ENCODE measurements at places on chromosomes 3 and 15. TPM values are rescaled to one million over a fixed set of nuclear protein-coding genes. Genes with fewer than 3 reads are reported as not detected.

Gene GMNC
- polyA plus RNA-seq = 6.7 TPM

Gene ACP3
- not detected for polyA plus RNA-seq

Gene OXTR
- polyA plus RNA-seq = 3.7 TPM

Gene TGFBR2
- polyA plus RNA-seq = 1.2 TPM

Gene ITPKA
- 44.5 TPM for polyA plus RNA-seq

Gene RETNLB
- polyA plus RNA-seq = not detected

Gene CYP8B1
- not detected for polyA plus RNA-seq

Gene NEIL1
- polyA plus RNA-seq = 6.4 TPM

Gene PPARG
- polyA plus RNA-seq = not detected

Gene RBP2
- polyA plus RNA-seq = not detected

Gene IQCB1
- 19.2 TPM for polyA plus RNA-seq

Gene SMCO1
- polyA plus RNA-seq = 1.5 TPM

Gene P3H2
- 2.3 TPM for polyA plus RNA-seq

Gene AGTR1
- polyA plus RNA-seq = 6.6 TPM

Gene ATP13A3
- 49.6 TPM for polyA plus RNA-seq

Gene TMC3
- polyA plus RNA-seq = not detected

Gene IQCF5
- polyA plus RNA-seq = not detected

Gene FBXO40
- 0.84 TPM for polyA plus RNA-seq

Gene TMEM207
- polyA plus RNA-seq = not detected

Gene PPIB
- polyA plus RNA-seq = 379 TPM

Gene ZNF774
- polyA plus RNA-seq = 2.7 TPM

Gene TBL1XR1
- polyA plus RNA-seq = 70.0 TPM

Gene LHFPL4
- polyA plus RNA-seq = 6.4 TPM

Gene NPAP1
- polyA plus RNA-seq = 0.47 TPM

Gene SLC28A1
- polyA plus RNA-seq = not detected

Gene CLDN18
- not detected for polyA plus RNA-seq

Gene HMG20A
- polyA plus RNA-seq = 60.7 TPM

Gene ST3GAL6
- 46.5 TPM for polyA plus RNA-seq

Gene ACSBG1
- polyA plus RNA-seq = 3.8 TPM

Gene IFT57
- 25.6 TPM for polyA plus RNA-seq

Gene USP50
- polyA plus RNA-seq = 18.8 TPM

Gene CPEB1
- 49.0 TPM for polyA plus RNA-seq

Gene MESP1
- 2.1 TPM for polyA plus RNA-seq

Gene ALCAM
- polyA plus RNA-seq = 11.9 TPM

Gene TF
- 10.3 TPM for polyA plus RNA-seq

Gene FGF12
- polyA plus RNA-seq = 149 TPM

Gene EPHB3
- polyA plus RNA-seq = 0.05 TPM

Gene DUOXA2
- not detected for polyA plus RNA-seq

All from Purkinje cell (primary cell).